SK-N-MC (cell line): ENCODE measurements at places on chromosomes 2 and 18.

DNA sequence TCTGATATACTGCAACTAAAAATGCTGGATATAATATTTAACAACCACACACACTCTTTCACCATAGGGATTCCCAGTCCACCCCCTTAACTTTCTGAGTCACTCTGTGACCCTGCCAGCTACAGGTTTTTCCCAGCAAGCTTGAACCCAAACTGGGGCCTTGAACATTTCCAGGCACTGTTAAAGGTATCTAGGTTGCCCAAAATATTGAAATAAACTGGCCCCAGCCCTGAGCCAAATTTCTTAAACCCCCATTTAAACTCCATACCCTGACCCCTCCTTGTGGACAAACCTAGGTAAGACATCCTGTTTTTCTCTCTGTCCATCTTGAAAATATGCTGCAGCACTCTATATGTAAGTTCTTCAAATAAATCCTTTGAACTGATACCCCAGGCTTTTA is 19.7 kb upstream of the DCTN1 start:
- no peak for DNase-seq

GRCh38 chr2:120448961-120449810 is 103.2 kb downstream of the INHBB start:
- DNase-seq, result no peak

- no peak for DNase-seq
Observed at GRCh38 chr18:79748321-79749180, 49.2 kb upstream of the KCNG2 start.

DNA sequence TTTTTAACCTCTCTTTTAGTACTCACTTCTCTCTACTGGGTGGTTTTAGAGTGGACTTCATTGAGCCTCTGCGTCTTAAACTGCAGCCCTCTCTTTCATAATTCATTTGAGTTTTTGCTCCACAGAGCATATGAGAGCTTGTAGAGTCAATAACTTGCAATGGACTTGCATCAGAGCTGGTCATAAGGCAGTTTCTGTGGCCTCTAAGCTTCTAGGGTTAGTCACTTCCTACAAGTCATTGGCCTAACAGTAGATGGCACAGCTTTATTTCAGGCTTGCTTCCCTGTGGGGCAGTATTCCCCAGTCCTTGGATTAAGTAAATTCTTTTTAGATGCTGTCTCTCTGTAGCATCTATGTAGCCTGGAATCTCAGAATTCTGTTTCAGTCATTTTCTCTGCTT is 1435.7 kb downstream of the LRP1B start:
- no peak for DNase-seq

DNA sequence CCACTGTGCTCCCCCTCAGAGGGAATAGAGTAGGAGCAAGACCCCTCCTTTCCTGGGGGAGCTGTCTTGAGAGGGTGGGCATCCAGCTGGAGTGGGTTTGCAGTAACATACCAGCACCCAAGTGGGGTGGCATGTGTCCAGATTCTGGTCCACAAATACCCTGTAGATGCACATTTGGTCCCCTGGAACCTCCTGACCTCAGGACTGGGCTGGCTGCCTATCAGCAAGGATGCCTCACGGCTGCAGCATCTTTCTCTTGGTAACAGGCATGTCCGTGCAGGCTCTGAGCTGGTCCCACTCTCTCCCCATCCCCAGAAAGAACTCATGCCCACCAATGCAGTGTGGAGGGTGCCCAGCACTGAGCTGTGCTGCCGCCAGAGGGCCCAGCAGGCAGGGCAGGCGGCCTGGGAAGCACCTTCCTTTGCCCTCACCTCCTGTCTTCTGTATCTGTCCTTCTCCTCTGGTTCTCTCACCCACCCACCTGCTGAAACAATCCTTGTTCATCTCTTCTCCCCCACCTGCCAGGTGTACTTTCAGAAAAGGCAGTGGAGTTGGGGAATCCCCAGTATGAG is 47.4 kb downstream of the ITGB1BP1 start:
- DNase-seq, result no peak

DNA sequence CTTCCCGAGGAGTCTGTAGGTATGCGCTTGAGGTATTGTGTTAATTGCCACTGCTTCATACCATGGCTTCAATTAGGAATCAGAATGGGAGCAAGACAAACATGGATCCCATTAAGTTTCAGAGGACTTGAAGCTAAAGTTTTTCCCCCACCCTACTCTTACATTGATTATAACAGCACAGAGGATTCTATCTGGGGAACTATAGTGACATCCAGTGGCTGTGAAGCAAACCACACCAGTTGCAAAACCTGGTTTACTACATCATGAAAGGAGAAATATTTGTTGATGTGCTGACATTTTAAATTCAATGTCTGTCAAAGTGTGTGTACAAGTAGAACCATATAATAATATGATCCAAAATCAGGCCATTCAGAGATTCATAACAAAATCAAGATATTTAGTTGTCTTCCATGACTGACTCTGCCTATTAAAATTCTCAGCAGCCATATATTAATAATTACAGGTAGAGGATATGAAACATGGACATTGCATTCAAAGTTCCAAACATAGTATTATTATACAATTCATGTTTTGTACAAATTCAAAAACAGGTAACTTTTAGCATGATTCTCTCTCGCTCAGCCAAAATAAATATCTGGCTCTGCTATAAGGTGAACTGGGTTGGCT is 82.9 kb downstream of the GRB14 start:
- peak; percentile 50 for DNase-seq

GRCh38 chr2:20436716-20437470 is 10.0 kb upstream of the RHOB start:
- DNase-seq, result no peak

GRCh38 chr18:80198391-80198790 is 48.9 kb downstream of the PARD6G start:
- no peak for DNase-seq

DNA sequence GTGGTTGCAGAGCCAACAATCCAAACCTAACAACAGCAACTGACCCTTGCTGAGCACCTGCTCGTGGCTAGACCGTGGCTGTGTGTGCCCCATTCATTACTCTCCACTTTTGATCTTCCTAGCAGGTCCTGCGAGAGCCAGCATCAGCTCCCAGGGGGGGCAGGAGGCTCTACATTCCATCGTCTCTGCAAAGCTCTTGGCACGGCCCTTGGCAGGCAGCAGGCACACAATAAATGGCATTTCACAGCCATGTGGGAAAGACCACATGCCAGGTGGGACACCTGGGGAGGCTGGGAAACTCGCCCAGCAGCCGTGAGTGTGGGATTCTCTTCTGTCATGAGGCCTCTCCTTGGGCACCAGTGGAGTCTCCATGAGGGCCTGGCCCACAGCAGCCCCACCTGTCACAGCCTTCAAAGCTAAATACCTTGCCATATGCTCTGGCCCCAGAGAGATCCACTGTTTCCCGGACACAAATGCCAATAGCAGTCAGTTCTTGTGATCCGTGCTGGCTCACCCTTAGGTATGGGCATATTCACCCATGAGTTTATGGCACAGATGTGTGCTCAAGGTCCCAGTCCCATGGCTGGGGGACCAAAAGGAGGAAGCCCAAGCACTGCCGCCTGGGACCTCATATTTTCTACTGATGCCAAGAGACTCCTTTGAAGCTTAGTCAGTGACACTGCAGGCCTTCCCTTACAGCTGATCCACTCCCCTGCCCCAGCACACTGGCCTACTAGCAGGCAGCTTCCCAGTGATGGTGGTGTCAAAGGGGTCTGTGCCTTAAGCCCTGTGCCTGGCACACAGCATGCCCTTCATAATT is 6.8 kb upstream of the TEX51 start:
- DNase-seq, result no peak

DNA sequence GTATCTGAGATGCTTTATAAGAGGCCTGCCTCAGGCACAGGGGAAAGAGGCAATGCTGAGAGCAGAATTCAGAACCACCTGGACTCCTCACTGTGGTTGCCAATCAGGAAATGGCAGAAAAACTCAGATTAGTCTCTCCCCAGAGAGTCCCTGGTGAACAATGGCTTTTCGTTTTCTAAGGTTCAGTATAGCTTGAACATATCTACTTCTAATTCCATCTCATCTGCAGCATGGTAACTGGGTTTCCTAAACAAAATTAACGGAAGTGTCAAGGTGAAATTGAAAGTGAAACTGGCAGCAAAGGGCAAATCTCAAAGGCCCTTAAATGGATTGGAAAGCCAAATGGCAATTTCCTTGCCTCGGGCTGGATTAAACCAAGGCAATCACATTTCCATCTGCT is 480.2 kb upstream of the ACVR2A start:
- no peak for DNase-seq

DNA sequence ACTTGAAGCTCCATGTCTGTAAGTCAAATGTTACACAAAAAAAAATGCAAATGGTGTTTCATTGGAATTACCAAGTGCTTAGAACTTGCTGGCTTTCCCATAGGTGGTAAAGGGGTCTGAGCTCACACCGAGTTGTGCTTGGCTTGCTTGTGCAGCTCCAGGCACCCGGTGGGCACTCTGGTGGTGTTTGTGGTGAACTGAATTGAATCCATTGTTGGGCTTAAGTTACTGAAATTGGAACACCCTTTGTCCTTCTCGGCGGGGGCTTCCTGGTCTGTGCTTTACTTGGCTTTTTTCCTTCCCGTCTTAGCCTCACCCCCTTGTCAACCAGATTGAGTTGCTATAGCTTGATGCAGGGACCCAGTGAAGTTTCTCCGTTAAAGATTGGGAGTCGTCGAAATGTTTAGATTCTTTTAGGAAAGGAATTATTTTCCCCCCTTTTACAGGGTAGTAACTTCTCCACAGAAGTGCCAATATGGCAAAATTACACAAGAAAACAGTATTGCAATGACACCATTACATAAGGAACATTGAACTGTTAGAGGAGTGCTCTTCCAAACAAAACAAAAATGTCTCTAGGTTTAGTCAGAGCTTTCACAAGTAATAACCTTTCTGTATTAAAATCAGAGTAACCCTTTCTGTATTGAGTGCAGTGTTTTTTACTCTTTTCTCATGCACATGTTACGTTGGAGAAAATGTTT is 97.9 kb upstream of the IL1R2 start:
- no peak for DNase-seq

GRCh38 chr2:223900066-223900465 is 45.1 kb downstream of the WDFY1 start:
- no peak for DNase-seq

DNA sequence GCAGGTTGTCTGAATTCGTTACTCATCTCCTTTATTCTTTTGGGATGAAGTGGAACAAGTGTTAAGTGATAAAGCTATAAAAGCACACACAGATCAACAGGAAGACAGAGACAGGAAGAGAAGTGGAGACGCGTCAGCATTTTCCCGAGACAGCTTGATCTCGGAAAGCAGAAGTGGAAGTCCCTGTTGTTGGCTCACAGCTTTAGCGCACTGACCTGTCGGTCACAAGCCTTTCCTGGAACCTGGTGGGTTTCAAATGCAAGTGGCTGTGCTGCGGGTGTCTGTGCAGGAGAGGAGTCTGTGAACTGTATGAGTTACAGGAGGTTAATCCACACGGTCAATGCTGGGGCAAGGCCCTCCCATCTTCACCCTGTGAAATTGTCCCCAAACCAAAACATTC is 116.6 kb upstream of the PELI1 start:
- DNase-seq, result no peak

GRCh38 chr2:26710743-26711456 is 18.4 kb downstream of the KCNK3 start:
- no peak for DNase-seq
